ENCODE measurements at places on chromosomes 2 and 18.

- no peak for DNase-seq
Observed at GRCh38 chr2:214801768-214802397, 7.6 kb downstream of the BARD1 start.

DNA sequence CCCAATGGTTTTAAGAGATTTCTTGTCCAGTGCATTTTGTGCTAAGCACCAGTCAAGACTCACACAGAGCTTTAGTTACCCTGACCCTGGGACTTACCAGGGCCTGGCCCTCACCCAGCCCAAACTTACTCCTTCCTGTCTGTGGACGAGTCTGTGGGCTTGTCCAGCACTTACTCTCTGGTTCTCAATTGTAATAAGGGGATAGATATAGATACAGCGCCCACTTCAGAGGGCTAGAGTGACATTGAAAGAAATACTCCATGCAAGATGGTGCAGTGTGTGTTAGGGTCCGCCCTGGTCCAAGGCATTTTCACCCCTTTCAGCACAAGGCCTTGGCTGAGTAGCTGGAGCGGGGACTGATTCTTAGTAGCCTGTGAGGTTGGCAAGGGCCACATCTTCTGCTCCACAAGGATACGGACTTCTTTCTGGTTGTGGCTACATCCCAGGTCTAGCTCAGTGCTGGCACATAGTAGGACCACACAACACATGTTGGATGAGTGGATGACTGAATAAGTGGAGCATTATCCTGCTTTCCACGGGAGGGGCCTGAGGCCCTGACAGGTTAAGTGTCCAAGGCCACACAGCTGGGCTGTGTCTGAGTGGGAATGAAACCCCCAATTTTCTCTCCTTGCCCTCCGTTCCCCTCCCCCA lies 3.8 kb upstream of the ARID5A start:
- no peak for DNase-seq

DNA sequence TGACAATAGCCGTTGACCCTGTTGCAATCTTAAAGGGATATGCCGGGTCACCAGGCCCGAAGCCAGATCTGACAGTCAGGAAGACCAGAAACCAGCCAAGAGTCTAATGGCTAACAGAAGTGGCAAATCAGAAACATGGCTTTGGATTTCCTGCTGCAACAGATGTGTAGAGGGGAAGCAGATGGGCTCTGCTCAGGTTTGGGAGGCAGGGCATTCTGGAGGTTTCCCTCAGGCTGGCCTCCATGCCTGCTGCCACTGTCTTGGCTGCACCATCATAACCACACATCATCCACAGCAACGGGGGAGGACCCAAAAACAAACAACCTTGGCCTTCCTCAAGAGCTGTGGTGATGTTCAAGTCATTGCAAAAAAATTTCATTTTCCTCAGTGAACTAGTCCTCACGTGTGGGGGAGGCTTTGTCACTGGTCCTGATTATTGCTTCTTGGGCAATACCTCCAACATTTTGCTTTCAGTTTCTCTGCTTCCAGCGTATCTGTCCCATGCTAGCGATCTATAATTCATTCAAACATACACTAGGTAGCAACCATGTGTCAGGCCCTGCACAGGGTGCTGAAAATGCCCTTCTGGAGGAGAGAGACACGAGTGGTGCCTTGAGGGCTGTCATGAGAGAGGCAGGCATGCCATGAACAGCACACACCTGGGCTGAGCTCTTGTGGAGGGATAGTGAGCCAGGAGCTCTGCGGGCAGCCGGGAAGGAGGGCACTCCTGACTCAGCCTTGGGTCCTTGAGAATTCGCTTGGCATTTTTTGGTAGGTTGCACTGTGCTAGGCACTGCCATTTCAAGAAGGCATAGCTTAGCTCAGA lies 48.2 kb upstream of the LGALSL start:
- no peak for DNase-seq

DNA sequence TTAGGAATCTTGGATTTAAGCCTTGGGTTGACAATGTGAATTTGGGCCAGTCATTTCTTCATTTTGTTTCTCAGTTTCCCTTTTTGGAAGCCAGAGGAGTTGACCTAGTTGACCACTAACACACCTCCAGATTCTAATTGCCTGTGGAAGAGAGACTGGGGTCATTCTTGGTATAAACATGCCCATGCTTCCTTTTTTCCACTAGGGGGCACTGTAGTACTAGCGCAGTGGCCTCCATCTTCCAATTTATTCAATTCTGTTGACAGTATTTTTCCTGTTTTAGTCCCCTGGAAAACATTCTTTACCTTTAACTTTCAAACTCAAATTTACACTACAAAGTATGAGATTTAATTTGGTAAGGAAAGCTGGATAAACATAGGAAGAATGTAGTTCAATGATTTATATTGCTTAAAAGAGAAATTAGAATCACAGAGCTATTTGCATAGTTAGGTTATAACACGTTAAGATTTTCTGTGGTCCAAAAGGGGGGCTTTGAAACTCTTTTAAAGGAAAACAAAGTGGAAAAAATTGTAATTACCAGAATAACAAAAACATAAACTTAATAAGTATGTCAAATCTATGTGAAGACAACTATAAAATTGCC lies 57.5 kb upstream of the AGPS start:
- DNase-seq, result no peak

DNA sequence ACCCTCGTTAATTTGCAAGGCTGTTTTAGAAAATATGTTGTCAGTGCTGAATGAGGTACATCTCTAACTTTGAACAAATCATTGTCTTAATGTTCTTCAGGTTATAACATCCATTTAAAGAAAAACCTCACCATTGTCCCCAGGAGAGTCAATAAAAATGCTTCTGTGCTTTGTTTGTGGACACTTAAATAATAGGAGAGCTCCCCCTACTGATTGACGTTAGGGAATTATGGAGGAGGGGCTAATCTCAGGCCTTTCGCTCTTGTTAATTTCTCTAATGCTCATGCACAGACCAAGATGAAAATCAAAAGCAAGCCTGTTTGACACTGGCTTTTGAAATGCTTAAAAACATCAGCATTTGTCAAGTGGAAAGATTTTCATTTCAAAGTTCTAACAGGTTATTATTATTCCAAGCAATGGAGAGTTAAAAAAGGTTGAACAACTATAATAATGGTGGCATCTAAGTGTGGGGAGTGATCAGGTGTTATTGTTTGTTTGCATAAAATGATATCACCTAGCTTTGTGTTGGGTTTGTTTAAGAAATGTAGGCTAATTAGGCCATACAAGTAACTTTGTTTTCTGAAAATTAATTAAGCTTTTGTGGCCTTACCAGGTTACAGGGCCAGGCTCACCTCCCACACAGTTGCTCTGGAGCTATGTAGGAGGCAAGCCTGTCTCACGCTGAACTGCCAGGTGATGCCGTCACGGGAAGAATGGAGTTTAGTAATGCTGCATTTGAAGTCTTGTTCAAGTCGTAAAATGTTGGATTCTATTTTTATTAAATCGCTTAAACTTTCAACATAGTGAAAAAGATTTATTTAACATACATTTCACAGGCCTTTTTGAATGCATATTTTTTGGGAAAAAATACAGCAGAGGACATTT lies 51.7 kb upstream of the SMIM21 start:
- no peak for DNase-seq

GRCh38 chr2:33020883-33021282 lies 74.1 kb downstream of the LTBP1 start:
- no peak for DNase-seq
